ENCODE measurements at places on chromosomes 4 and X. TPM values are rescaled to one million over a fixed set of nuclear protein-coding genes. Genes with fewer than 3 reads are reported as not detected.

The ACE2 gene
- total RNA-seq, result 19.5 TPM

The RBPJ gene
- total RNA-seq, result 98.2 TPM

The NUDT10 gene
- 0.64 TPM for total RNA-seq

The CCNA2 gene
- 15.6 TPM for total RNA-seq

GRCh38 chrX:70138622-70139021, 5.4 kb downstream of the IGBP1 start:
- no peak for DNase-seq

DNA sequence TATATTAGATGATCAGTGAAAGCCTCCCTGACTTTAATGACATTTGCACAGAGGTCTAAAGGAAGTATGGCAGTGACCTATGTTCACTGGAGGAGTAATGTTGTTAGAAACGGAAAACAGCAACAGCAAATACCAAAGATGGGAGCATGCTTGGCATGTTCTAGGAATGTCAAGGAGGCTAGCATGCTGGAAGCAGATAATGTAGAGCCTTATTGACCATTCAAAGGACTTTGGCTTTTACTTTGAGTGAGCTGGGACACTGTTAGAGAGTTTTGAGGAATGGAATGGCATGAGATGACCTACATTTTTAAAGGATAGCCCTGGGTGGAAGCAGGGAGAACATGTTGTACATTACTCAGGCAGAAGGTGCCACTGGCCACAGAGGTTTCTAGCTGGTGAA, 6.0 kb downstream of the RPA4 start:
- DNase-seq, result no peak

DNA sequence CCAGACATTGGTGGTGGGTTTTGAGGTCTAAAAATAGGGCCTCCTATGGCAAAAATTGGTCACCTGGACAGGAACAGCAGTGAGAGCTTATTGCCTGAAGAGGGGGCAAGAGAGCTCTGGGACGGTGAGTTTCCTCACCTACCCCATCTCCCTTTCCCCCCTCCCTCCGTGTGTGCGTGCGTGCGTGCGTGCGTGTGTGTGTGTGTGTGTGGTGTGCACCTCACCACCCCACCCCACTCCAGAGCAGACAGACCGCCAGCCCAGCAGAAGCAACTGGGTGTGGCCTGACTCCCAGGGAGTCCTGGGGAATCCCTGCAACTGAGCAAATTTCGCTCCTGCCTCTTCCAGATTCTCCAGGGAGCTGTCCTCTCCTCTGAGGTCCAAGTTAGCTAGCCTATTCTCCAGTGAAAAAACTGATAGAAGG, 44.7 kb downstream of the PRPS1 start:
- DNase-seq, result peak; percentile 79

GRCh38 chr4:183907871-183908683, 3.0 kb downstream of the STOX2 start:
- no peak for DNase-seq

GRCh38 chrX:16772460-16772859, 13.8 kb upstream of the TXLNG start:
- no peak for DNase-seq

GRCh38 chrX:70973221-70973620, 42.3 kb upstream of the SLC7A3 start:
- no peak for DNase-seq

DNA sequence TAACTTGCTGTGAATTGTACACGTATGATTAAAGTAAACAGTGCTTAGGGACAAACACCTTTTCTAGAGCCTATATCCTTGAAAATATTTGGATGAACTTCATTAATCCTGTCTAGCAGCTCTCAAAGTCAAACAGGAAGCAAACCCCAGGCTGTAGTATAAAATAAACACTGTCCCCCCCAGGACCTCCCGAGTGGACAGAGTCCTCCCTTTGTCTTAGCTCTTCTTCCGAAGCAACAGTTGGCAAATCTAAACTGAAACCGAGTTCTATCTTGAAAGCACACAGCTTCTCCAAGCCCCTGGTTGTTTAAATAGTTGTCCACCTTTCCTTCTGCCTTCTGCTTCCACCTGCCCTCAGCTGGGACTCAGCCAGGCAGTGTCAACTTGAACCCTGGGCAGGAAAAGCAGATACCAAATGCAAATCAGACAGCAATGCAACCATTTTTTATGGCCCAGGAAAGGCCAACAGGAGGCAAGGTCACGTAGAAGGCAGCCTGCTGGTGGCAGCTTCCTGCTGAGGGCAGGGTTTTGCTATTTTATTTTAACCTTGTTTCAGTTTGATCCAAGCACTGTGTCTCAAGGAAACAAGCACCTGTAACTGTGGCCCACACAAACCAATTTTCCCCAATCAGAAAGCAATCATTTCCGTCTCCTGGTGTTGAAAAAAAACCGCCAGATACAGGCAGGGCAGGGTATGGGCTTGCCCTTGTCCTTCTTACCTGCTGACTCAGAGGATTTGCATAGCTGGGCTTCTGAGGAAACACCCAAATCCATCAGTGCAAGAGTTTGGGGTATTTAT, 110.3 kb upstream of the KIT start:
- DNase-seq, result peak; percentile 72

DNA sequence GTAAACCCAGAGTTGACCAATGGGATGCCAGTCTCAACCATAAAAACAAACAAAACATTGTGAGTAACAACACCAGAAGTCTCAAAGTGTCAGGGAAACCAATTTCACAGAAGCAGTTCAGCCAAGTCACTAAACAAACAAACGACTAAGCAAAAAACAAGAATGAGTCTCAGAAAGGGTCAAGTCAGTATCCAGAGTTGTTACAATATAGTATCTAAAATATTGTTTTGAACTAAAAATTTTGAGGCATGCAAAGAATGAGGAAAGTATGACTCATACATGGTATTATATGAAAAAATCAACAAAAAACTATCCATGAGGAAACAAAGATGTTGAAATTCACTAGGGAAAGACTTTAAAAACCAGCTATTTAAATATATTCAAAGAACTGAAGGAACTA, 70.6 kb downstream of the AR start:
- no peak for DNase-seq

DNA sequence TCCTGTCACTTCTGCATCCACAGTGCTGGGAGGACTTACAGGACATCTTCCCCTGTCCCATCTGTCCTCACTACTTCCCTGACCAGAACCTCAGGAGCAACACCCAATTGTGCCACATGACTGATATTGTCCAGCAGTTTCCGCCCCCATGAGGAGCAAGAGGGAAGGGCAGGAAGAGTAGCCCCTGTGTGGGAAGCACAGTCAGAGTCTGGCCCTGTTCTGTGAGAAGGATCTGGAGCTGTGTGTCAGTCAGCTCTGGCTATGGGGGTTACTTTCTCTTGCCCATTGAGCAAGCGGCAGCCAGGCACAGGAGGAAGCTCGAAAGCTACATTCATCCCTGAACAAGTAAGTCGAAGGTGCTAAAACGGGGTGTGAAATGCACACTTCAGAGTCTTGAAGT, 14.8 kb upstream of the TRIM60 start:
- DNase-seq, result no peak

- no peak for DNase-seq
Observed at GRCh38 chrX:137352101-137352660, 213.7 kb upstream of the ZIC3 start.

DNA sequence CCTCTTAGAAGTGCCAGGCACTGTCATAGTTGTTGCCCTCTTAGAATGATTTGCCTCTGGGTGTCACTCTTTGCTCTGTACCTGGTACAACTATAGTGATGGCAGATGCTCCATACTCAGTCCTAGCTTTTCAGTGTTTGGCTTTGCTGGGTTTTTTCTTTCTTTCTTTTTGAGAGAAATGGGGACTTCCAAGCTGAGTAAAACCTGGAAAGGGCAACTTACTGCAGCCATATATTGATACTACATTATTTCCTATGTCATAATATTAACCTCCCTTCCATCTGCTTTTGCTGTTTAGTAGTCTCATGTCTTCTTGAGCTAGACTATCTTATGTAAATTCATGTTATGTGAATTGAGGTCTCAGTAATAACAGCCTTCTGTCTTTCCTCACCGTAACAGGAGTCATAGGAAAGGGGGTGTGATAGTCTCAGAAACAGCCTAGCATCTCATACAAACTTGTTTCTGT, 49.0 kb downstream of the NIPAL1 start:
- no peak for DNase-seq

DNA sequence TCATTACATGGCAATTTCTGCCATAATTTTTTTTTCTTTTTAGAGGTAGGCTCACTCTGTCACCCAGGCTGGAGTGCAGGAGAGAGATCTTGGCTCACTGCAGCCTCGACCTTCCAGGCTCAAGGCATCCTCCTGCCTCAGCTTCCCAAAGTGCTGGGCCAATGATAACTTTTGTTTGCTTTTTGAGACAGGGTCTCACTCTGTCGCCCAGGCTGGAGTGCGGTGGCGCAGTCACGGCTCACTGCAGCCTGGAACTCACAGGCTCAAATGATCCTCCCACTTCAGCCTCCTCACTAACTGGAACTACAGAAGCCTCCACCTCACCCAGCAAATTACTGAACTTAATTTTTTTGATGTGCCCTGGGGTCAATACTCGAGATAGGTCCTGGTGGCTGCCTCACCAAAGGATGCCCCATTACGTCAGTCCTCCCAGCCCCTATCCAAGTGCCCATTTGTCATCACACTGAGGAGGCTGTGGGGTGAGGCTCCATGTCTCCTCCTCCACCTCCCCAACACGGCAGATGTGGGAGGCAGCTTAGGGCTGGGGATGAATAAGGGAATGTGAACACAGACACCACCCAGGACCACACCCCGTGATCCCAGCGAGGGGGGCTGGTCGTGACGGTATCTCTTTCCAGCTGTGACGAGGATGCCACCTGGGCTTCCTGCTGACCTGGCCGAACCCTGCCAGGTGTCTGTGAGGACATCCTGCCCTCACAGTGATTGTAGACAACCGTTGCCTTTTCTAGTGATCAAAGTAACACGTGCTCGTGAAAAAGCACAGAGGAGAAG, 12.4 kb upstream of the NKX1-1 start:
- DNase-seq, result no peak

GRCh38 chr4:4386296-4386735, 586 bp upstream of the NSG1 start:
- no peak for DNase-seq

Data from colonic mucosa (tissue), 4 donors.